ENCODE measurements at places on chromosomes 16 and 17. TPM values are rescaled to one million over a fixed set of nuclear protein-coding genes. Genes with fewer than 3 reads are reported as not detected.

DNA sequence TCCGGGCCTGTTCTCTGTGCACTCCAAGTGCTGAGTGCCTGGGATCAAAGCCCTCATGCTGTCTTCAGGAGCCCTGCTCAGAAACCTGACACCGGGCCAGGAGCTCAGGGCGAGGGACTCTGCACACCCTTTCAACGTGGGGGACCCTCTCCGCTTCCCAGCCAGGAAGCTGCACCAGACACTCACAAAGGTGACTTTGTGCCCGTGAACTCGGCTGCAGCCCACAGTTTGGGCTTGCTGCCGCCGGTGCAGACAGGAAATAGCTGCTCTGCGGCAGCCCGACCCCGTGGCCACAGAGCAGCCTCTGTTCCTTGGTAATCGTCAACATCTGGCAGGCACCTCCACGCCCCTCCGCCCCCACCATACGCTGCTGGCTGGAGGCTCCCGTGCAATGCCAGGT lies 93.4 kb upstream of the METRNL start:
- DNase-seq: peak; percentile 62

The CACNG5 gene
- total RNA-seq: not detected

DNA sequence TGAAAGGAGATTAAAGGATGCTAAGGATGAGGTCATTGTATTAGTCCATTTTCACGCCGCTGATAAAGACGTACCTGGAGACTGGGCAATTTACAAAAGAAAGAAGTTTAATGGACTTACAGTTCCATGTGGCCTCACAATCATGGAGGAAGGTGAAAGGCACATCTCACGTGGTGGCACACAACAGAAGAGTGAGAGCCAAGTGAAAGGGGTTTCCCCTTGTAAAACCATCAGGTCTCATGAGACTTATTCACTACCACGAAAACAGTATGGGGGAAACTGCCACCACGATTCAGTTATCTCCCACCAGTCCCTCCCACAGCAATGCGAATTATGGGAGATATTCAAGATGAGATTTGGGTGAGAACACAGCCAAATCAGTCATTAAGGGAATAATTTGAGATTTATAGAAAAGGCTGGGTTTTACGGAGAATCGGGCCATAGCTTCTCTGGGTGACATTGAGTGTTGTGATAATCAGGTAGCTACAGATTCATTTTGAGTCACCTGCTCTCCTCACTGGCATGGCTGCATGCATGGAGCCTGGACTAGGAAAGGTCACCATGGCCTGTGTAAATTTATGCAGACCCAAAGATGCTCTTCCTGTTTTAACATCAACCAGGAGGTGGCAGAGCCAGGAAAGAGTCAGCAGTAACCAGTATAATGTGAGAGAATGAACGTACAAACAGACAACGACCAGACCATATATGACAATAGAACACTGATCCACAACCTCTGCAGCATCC lies 40.5 kb upstream of the DYNLRB2 start:
- no peak for DNase-seq

The CCL16 gene
- not detected for total RNA-seq

GRCh38 chr16:48143812-48144368 lies 11.9 kb downstream of the ABCC12 start:
- no peak for DNase-seq

- no peak for DNase-seq
Observed at GRCh38 chr16:50609049-50609448, 60.9 kb downstream of the NKD1 start.

All from HT1080 (cell line).